AML-193 (cell line): ENCODE measurements at places on chromosomes 7 and 10.

- DNase-seq: no peak
Observed at GRCh38 chr10:47381427-47382379, 2.4 kb downstream of the ZNF488 start.

- no peak for DNase-seq
Observed at GRCh38 chr7:18198868-18199267, 171.2 kb upstream of the PRPS1L1 start.

DNA sequence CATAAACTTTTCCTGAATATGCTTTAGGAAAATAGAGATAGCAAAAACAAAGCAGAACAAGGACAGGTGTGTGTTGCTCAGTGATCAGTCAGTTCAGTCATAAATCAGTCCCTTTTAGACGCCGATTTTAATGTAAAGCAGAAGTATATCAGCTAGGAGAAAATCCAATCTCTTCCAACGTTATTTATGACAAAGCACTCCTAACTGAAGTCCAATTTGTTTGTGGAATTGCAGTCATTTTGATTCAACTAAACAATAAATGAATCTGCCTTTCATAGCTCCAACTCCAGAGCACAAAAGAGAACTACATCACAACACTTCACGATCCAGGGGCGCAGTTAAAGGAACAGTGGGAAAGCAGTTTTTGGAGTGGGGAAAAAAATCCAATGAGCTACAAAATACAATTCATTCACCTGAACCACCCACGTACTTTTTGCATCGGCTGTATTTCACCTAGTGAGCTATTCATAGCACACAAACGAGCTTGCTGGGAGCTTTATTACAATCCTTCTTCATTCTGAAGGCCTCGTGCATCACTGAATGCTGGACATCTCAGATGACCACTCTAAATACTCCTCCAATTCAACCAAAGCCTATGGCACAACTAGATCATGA lies 151.3 kb downstream of the LRRN3 start:
- no peak for DNase-seq

DNA sequence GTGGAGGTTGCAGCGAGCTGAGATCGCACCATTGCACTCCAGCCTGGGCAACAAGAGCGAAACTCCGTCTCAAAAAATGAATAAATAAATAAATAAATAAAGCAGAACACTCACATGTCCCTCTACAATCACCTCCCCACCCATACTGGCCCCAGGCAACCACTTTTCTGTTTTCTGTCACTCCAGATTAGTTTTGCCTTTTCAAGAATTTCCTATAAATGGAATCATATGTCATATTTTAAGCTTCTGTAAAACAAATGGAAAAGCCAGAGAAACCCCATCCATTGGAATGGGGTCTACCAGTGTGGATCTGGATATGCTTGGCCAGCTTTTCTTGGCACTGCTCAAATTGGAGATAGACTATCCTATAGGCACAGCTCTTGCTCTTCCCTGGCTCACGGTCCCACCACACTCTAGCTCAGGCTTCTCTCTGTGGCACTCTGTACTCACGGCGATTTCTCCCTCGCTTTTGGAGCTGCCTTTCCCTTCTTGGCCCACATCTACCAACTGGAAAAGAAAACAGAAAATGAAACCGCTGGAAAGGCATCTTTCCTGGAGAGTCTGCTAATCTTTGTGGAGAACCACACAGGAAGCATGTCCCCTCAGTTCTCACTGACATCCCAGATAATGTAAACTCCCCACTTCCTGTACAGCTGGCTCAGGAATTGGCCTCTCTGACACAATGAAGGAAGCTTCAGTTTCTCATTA lies 210.1 kb downstream of the JCAD start:
- no peak for DNase-seq

DNA sequence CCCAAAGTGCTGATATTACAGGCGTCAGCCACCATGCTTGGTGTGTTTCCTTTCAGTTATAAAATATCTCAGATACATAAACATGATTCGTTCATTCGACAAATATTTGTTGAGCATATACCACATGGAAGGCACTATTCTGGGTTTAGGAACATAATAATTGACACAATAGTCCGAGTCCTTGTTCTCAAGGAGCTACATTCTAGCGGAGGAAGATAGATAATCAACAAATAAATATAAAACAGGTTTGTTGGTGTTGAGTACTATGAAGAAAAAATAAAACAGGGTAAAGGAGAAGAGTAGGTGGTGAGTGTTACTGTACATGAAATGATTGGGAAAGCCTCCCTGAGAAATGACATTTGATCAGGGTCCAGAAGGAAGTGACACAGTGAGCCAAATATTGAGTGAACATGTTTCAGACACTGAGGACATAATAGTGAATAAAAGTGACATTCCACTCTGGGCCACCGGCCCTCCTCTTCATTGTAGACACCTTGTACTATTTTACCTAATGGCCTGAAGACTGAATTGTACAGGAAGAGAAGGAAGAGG lies 6.9 kb upstream of the HILPDA start:
- DNase-seq: no peak

DNA sequence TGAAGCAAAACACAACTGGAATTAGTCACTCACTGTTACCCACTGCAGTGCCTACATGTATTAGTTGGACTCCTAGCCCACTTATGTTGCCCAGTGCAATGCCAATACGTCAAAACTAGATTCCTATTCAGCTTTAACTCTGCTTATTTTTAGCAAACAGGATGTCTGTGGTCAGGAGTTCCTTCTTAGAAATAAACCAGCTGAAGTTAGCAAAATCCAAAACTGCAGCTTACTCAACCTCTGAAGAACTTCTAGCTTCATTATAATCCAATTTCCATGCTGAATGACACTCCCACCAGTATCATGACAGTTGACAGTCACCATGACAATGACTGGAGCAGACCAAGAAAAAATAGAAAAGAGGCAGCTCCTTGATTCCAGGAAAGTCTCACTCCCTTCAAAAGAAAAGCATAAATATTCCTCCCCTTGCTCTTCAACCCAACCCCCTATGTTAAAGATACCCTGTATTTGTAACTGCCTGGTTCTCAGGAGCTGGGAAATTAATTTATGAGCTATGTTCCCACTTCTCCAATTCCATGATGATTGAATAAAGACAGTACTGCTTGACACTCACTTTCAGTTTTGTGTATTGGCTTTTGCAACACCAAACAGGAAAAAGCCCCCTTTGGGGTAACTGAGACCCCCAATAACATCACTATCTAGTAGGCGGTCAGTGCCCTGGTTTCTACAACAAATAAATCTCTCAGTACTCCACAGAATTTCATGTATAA lies 327.4 kb downstream of the SORCS1 start:
- peak; percentile 40 for DNase-seq

- DNase-seq: peak; percentile 31
Observed at GRCh38 chr10:31031205-31031557, 484 bp downstream of the ZNF438 start.
